Activated naive CD4-positive, alpha-beta T cell treated with anti-CD3 and anti-CD28 coated beads for 36 hours (primary cell): ENCODE measurements at places on chromosomes 7 and 10.

DNA sequence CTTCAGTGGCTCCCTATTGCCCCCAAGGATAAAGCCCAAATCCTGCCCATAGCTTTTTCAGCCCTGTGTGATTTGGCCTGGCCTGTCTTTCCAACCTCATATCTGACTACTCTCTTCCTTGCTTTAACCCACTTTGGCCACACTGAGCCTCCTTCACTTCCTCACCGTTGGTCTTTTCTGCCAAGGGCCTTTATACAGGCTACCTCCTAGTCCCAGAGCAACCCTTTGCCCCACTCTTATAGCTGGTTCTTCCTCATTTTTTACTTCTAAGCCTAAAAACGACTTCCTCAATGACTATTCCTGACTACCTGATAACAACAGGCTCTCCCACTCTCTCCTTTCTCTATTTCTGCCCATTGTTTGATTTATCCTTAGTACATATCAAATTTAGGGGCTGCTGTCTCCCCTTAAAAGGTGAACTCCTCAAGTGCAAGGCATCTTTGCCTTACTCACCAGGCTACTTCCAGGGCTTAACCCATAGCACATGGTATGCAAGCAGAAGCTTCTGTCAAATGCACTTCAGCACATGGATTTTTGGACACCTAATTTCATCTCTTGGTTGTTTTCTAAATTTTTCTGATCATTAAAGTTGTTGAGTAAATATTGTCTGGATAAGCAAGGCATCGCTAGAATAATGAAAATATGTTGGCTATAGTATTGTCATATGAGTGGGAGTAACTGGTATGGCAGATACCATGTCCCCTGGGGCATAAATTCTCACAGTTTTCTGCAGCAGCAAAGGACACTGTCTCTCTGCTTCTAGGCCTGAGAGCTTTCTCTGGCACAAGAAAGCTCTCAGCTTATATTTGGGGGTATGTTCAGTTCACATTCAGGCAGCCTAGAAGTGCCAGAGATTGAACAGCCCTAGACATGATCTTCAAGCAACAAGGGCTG, 201.5 kb upstream of the GPR26 start:
- no peak overlapping the region for H3K27ac ChIP-seq
- H3K36me3 ChIP-seq: no peaks in the 10 kb centered on the region
- H3K27me3 ChIP-seq: peaks cover 6% of the 10 kb centered on the region
- no peaks in the 10 kb centered on the region for H3K4me1 ChIP-seq

DNA sequence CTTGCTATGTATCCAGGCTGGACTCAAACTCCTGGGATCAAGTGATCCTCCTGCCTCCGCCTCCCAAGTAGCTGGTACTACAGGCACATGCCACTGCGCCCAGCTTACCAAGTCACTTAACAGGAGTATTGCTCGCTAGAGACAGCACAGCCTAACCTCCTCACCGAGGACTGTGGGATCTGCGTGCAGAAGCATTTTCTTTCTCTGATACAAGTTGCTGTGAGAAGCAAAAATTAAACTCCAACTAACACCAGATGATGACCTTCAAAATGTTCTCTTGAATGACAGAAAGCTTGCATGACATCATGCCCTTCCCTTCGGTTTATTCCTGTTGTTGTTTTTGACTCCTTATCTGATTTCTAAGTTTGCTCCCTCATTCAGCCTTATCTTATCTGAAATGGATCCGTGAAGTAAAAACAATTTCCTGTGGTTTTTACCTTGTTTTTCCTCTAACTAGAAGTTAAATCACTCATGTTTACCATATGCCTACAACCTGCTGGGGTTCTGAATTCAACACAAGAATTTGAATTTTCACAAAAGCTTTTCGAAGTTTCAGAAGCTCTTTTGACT, 94.4 kb upstream of the KIF5B start:
- H3K4me1 ChIP-seq: peaks cover 21% of the 10 kb centered on the region
- no peaks in the 10 kb centered on the region for H3K27me3 ChIP-seq
- H3K36me3 ChIP-seq: peaks cover 2% of the 10 kb centered on the region
- H3K4me3 ChIP-seq: no peak overlapping the region
- DNase-seq: no peak

DNA sequence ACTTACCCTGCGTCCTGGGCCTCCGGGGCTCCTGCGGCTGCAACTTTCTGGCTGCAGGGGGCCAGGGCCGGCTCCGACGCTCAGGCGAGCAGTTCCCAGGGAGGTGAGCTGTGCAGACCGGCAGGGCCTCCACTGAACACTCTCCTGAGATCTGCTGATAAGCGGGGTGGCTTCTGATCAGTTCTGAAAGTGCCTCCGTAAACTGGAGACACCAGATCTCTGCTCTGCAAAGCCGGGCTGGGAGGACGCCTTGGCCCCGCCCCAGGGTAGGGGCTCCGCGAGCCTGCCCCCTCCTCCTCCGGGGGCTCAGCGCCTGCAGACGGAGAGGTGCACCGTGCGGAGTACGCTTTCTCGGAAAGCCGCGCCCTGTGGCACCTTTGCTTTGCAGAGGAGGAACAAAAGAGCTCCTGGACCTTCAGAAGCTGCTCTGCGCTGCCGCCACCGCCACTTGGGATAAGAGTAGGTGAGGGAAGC, 141.3 kb upstream of the VKORC1L1 start:
- peaks cover 6% of the 10 kb centered on the region for H3K4me1 ChIP-seq
- H3K36me3 ChIP-seq: peaks cover 4% of the 10 kb centered on the region
- H3K4me3 ChIP-seq: no peak overlapping the region
- DNase-seq: peak; percentile 25

- H3K36me3 ChIP-seq: no peaks in the 10 kb centered on the region
- H3K27me3 ChIP-seq: no peaks in the 10 kb centered on the region
- no peak overlapping the region for H3K27ac ChIP-seq
- H3K4me1 ChIP-seq: peaks cover 10% of the 10 kb centered on the region
These were observed 26.5 kb upstream of the GSAP start for GRCh38 chr7:77442636-77443035.

DNA sequence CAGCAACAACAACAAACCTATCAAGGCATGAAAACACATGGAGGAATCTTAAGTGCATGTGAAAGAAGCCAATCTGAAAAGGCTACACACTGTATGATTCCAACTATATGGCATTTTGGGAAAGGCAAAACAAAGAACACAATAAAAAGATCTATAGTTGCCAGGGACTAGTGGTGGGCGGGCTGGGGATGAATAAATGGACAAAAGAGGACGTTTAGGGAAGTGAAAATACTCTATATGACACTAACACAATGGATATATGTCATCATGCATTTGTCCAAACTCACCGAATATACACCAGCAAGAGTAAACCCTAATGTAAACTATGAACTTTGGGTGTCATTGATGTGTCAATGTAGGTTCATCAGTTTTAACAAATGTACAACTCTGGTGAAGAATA, 89.1 kb downstream of the SEMA3E start:
- no peaks in the 10 kb centered on the region for H3K27me3 ChIP-seq
- no peak overlapping the region for H3K27ac ChIP-seq
- H3K36me3 ChIP-seq: no peaks in the 10 kb centered on the region
- no peaks in the 10 kb centered on the region for H3K4me1 ChIP-seq
- H3K4me3 ChIP-seq: no peak overlapping the region

DNA sequence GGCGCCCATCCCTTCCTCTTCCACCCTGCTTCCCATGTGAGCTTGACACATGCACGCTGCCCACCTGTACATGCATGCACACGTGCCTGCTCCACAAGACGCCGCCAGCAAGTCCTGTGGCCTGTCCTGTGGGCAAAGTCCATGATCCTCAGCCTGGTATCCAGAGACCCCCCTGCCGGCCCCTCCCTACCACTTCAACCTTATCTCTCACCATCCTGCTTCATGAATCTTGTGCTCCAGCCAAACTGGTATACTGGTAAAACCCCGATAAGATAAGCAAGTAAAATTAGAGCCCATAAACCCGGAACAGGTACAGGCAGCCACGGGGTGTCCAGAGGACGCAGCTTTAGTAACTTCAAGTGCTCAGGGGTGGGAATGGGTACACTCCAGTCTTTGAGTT, 11.8 kb upstream of the TBXAS1 start:
- H3K4me1 ChIP-seq: no peaks in the 10 kb centered on the region
- H3K27ac ChIP-seq: no peak overlapping the region
- DNase-seq: no peak
- H3K36me3 ChIP-seq: no peaks in the 10 kb centered on the region

GRCh38 chr10:123044391-123044790, 35.6 kb downstream of the ACADSB start:
- no peak overlapping the region for H3K27ac ChIP-seq
- H3K27me3 ChIP-seq: no peaks in the 10 kb centered on the region
- peaks cover 11% of the 10 kb centered on the region for H3K36me3 ChIP-seq
- no peak overlapping the region for H3K4me3 ChIP-seq
- DNase-seq: no peak

GRCh38 chr10:123512901-123513775, 153.0 kb upstream of the GPR26 start:
- no peaks in the 10 kb centered on the region for H3K4me1 ChIP-seq
- H3K27ac ChIP-seq: no peak overlapping the region
- no peak for DNase-seq
- no peaks in the 10 kb centered on the region for H3K36me3 ChIP-seq
- H3K4me3 ChIP-seq: no peak overlapping the region
- H3K27me3 ChIP-seq: peaks cover 2% of the 10 kb centered on the region

GRCh38 chr10:131560166-131560565, 248.6 kb upstream of the TCERG1L start:
- H3K27ac ChIP-seq: no peak overlapping the region
- no peaks in the 10 kb centered on the region for H3K27me3 ChIP-seq
- H3K36me3 ChIP-seq: no peaks in the 10 kb centered on the region
- no peak overlapping the region for H3K4me3 ChIP-seq
- no peak for DNase-seq
- no peaks in the 10 kb centered on the region for H3K4me1 ChIP-seq

GRCh38 chr7:110612680-110613079, 478.2 kb upstream of the LRRN3 start:
- no peaks in the 10 kb centered on the region for H3K27me3 ChIP-seq
- H3K27ac ChIP-seq: no peak overlapping the region
- no peak overlapping the region for H3K4me3 ChIP-seq

- no peak for DNase-seq
- H3K27me3 ChIP-seq: peaks cover 7% of the 10 kb centered on the region
- no peak overlapping the region for H3K27ac ChIP-seq
These were observed 410.6 kb downstream of the KCNMA1 start for GRCh38 chr10:77226853-77227565.

DNA sequence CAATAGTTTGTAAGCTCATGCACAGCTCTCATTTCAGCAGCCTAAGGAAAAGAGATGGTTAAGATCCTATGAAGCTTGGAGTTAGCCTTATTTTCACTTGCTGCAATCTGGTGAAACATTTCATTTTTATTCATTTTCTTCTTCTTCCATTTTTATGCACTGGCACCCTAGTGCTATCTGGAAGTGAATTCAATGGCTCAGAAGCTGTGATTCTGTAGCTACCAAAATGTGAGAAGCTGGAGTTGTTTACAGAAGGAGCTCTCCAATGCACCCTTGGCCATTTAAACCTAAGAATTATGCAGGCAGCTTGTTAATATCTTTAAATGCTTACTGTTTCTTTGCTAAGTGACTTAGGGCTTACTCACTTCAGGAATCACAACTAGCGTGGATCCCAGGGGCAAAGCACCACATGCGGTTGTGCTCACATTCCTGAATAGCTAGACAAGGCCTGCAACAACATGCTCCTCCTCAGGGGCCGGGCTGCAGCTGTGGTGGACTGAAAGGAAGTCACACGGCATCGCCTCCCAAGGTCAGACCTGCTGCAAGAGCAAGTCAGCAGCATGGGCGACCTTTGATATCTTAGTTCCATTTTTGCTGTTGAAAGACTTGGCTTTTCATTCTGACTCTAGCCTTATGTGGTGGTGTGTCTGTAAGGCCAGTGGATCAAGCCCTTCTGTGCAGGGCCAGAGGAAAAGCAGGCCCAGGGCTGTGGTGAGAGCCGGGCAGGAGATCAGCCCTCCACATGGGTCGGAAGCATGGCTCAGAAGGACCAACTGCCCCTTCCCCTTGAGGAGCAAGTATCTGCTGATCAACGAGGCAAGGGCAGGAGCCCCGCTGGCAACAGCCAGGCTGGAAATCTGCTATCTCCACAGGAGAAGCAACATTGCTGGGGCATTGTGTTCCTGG, 91.9 kb upstream of the MBL2 start:
- H3K36me3 ChIP-seq: peaks cover 2% of the 10 kb centered on the region
- H3K4me3 ChIP-seq: no peak overlapping the region
- H3K27me3 ChIP-seq: no peaks in the 10 kb centered on the region
- H3K27ac ChIP-seq: no peak overlapping the region
- no peak for DNase-seq

- H3K27ac ChIP-seq: no peak overlapping the region
- no peaks in the 10 kb centered on the region for H3K4me1 ChIP-seq
- H3K4me3 ChIP-seq: no peak overlapping the region
- no peak for DNase-seq
These were observed 41.7 kb downstream of the ZWINT start for GRCh38 chr10:56319386-56319785.

DNA sequence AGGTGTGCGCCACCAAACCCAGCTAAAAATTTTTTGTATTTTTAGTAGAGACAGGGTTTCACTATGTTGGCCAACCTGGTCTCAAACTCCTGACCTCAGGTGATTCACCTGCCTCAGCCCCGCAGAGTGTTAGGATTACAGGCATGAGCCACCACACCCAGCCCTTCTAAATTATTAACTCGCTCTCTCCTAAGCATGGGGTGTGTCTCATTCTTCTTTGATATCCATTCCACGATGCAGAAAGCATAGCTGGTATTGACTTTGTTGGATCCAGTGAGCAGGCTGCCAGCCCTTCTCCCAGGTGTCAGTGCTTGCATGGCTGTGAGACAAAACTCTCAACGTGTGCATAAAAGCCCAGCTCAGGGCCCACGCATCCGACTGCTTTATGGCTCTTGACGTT, 254.1 kb upstream of the PFKP start:
- H3K4me1 ChIP-seq: no peaks in the 10 kb centered on the region
- no peak for DNase-seq
- H3K4me3 ChIP-seq: no peak overlapping the region
- H3K27ac ChIP-seq: no peak overlapping the region
- peaks cover 10% of the 10 kb centered on the region for H3K27me3 ChIP-seq
- H3K36me3 ChIP-seq: no peaks in the 10 kb centered on the region

GRCh38 chr7:28761505-28761904, 196.6 kb downstream of the TRIL start:
- no peak for DNase-seq
- H3K36me3 ChIP-seq: no peaks in the 10 kb centered on the region
- no peak overlapping the region for H3K27ac ChIP-seq
- no peak overlapping the region for H3K4me3 ChIP-seq
- peaks cover 5% of the 10 kb centered on the region for H3K27me3 ChIP-seq

- no peak overlapping the region for H3K4me3 ChIP-seq
- H3K27ac ChIP-seq: no peak overlapping the region
- no peak for DNase-seq
- H3K36me3 ChIP-seq: peaks cover 28% of the 10 kb centered on the region
These were observed 5.6 kb downstream of the BZW2 start for GRCh38 chr7:16651396-16652239.

GRCh38 chr7:82810558-82811259, 352.0 kb downstream of the PCLO start:
- no peaks in the 10 kb centered on the region for H3K36me3 ChIP-seq
- no peak overlapping the region for H3K4me3 ChIP-seq
- DNase-seq: peak; percentile 11
- H3K27ac ChIP-seq: no peak overlapping the region

- H3K4me1 ChIP-seq: no peaks in the 10 kb centered on the region
- no peaks in the 10 kb centered on the region for H3K36me3 ChIP-seq
- H3K27me3 ChIP-seq: peaks cover 12% of the 10 kb centered on the region
- H3K27ac ChIP-seq: no peak overlapping the region
- DNase-seq: no peak
These were observed 61.0 kb upstream of the SMIM30 start for GRCh38 chr7:113179313-113179712.
